ENCODE measurements at places on chromosomes 12 and 14.

GRCh38 chr12:54509617-54510016 is 12.1 kb downstream of the NCKAP1L start:
- DNase-seq: no peak

- no peak for DNase-seq
Observed at GRCh38 chr12:10652192-10652591, 21.7 kb downstream of the STYK1 start.

DNA sequence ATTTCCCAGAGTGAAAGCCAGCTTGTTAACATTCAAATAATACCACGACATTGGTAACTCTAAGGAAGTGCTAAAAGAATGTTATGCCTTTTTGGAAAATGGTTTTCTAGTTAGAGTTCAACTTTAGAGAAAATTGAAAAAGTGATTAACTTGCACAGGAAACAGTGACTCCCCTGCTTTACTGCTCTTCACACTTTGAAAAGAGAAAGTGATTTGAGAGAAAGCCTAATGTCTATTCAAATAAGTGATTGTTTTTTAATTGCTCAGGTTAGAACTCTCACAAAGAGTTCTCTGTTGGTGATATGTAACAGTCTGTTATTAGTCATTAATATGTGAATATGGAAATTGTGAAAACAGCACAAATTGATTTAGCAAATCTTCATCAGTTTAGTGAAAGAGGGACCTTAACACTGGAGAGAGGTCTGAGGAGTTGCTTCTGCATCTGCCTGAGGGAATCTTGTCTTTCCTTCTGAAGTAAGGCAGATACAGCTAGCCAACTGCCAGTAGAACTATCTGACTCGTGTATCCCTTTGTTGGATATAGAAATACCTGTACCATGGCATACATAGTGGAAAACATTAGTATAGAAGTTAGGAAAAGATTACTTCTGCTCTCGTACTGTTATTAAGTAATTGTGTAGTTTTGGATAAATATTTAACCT is 25.5 kb downstream of the ATF7IP start:
- DNase-seq: no peak

DNA sequence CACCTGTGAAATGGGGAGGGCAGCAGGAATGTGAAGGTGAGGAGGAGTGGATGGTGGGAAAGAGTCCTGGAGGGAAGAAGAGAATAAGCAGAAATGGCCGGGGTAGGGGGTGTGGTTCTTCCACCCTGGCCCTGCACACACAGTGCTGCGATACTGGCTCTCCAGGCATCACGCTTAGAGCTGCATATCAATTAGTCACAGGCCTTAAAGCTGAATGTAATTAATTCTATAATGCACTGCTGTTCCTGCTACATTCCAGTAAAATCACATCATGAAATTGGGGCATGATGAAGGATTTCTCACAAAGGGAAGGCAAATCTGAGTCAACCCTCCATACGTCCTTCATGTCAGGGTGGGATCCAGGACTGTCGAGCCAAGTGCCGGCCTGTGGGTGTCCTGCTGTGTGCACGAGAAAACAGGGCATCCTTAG is 566.1 kb downstream of the BCL11B start:
- no peak for DNase-seq

- DNase-seq: no peak
Observed at GRCh38 chr14:102125546-102125945, 14.2 kb upstream of the WDR20 start.

DNA sequence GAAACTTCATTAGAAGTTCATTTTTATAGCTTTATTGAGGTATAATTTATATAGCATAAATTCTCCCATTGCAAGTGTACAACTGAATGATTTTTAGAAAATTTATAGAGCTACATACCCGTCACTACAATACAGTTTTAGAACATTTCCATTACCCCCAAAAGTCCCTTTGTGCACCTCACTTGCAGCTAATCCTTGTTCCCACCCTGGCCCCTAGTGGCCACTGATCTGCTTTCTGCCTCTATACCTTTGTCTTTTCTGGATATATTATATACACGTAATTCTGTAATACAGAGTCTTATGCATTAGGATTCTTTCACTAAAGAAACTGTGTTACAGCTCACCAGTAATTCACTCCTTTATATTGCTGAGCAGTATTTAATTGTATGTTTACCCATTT is 145.1 kb upstream of the DIO2 start:
- no peak for DNase-seq

- no peak for DNase-seq
Observed at GRCh38 chr14:64695071-64695470, 9.2 kb upstream of the PLEKHG3 start.

DNA sequence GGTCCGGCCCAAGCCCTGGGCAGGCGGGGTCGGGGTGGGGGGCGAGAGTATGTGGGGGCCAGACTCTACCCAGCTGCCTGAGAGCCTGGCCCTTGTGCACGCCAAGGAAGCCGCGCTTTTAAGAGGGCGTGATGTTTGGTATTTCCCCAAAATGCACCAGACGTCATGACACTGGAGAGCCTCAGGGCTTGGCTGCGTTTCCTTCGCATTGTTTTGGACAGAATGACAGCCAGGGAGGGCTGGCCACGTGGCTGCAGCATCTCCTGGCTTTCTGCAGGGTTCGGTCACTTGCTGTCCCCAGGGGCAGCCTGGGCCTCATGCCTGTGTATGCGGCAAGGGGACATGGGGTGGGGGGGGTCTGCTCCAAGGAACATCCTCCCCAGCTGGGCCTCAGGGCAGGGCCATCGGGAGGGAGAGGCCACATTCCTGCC is 16.1 kb upstream of the NUDT14 start:
- no peak for DNase-seq

DNA sequence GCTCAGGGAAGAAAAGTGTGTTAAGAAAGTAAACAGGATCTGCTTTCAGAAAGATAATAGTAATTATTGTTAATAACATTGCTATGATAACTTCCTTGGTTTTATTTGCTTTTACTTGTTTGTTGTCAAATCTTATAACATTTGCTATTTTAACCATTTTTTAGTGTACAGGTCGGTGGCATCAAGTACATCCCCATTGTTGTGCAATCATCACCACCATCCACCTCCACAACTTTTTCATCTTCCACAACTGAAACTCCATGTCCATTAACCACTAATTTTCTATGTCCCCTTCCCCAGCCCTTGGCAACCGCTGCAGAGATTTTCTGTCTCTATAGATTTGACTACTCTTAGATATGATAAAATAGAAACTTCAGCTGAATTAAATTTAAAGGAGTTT is 22.7 kb upstream of the NUAK1 start:
- no peak for DNase-seq

Measured in activated CD8-positive, alpha-beta memory T cell treated with anti-CD3 and anti-CD28 coated beads for 4 hours (primary cell).